ENCODE measurements at places on chromosomes 4 and X. TPM values are rescaled to one million over a fixed set of nuclear protein-coding genes. Genes with fewer than 3 reads are reported as not detected.

DNA sequence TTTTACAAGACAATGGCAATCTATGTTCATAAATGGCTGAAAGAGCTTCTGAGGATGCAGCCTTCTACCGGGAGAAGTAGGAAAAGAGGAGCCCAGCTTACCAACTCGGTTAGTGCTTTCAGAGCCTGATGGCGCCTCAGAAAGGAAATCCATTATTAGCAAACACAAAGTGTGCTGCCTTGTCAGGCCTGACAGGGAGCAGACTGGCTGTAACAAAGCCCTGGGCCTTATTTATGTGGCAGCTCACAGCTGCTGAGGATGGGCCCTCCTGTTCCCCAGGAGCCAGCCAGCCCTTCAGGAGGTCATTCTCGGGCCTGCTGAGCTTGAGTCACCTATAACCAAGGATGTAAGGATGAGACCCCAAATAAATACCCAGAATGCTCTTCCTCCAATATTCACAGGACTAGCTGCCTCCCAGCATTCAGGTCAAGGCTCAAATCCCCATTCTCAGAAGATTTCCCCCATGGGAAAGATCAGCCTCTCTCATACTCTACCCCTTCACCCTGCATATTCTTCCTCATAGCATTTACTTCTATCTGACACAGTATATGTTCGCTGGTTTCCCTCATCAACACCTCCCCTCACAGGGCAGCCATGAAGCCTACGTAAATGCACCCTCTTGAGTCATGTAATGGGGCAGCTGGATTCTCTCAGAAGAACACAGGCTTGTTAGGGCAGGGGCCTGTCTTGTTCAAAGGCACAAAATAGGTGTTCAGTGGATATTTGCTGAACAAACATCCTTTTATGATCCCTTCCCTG lies 227.0 kb upstream of the RASGEF1B start:
- H3K36me3 ChIP-seq: no peaks in the 10 kb centered on the region
- peaks cover 45% of the 10 kb centered on the region for H3K4me1 ChIP-seq
- H3K27me3 ChIP-seq: peaks cover 2% of the 10 kb centered on the region
- no peak overlapping the region for H3K4me3 ChIP-seq

- no peaks in the 10 kb centered on the region for H3K4me1 ChIP-seq
- DNase-seq: no peak
- no peak overlapping the region for H3K27ac ChIP-seq
- H3K36me3 ChIP-seq: no peaks in the 10 kb centered on the region
- H3K4me3 ChIP-seq: no peak overlapping the region
- H3K27me3 ChIP-seq: no peaks in the 10 kb centered on the region
Observed at GRCh38 chrX:136376713-136377112, 76.0 kb downstream of the ADGRG4 start.

GRCh38 chr4:21992330-21992729 lies 43.8 kb upstream of the KCNIP4 start:
- no peak for DNase-seq
- no peaks in the 10 kb centered on the region for H3K4me1 ChIP-seq
- no peaks in the 10 kb centered on the region for H3K27me3 ChIP-seq
- no peak overlapping the region for H3K27ac ChIP-seq
- H3K36me3 ChIP-seq: peaks cover 10% of the 10 kb centered on the region
- no peak overlapping the region for H3K4me3 ChIP-seq

DNA sequence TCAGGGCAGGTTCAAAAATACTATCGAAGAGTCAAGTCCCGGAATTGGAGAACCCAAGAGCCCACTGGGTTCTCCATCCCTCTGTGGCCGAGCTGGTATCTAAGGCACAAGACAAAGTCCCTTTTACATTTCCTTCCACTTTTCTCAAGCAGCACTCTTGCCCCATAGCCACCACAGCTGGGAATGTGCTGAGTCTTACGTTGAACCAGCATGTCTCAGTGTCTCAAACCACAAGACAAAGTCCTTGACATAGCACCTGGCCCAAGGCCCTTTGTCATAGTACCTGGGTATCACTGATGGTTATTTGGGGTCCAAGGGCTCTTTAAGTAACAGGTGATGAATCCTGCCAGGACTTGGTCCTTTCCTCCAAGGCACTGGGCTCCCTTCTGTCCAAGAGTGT lies 210.2 kb upstream of the IRS4 start:
- H3K27ac ChIP-seq: no peak overlapping the region
- H3K4me3 ChIP-seq: no peak overlapping the region
- H3K4me1 ChIP-seq: peaks cover 2% of the 10 kb centered on the region
- DNase-seq: no peak

DNA sequence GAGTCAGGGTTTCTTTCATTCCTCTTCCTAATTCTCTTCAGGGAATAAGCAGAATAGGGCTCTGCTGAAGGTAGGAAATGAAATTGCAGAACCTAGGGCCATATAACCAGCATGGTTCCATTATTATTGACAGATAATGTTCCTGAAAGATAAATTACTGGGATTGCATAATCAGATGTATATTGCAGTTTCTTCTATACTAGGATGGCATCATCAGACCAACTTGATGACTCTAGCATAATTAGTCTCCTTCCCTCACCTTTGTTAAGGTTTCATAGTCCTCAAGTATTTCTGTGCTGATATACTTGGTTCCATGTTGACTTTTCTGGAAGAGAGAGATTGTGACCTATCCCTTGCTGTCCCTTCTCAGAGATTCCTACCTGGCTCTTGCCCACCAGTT lies 492.3 kb upstream of the LCORL start:
- no peak for DNase-seq
- H3K27ac ChIP-seq: no peak overlapping the region
- H3K4me3 ChIP-seq: no peak overlapping the region
- no peaks in the 10 kb centered on the region for H3K36me3 ChIP-seq

GRCh38 chr4:40395908-40396793 lies 61.0 kb downstream of the CHRNA9 start:
- no peak overlapping the region for H3K27ac ChIP-seq
- peaks cover 2% of the 10 kb centered on the region for H3K27me3 ChIP-seq
- H3K4me3 ChIP-seq: no peak overlapping the region
- H3K36me3 ChIP-seq: no peaks in the 10 kb centered on the region
- no peak for DNase-seq

- no peaks in the 10 kb centered on the region for H3K27me3 ChIP-seq
- no peak for DNase-seq
- no peak overlapping the region for H3K27ac ChIP-seq
- H3K4me3 ChIP-seq: no peak overlapping the region
Observed at GRCh38 chr4:10334506-10335028, 122.7 kb downstream of the ZNF518B start.

- H3K27me3 ChIP-seq: peaks cover 3% of the 10 kb centered on the region
- peak overlapping the region; percentile 61 for H3K4me3 ChIP-seq
- H3K36me3 ChIP-seq: no peaks in the 10 kb centered on the region
- DNase-seq: no peak
Observed at GRCh38 chr4:174265916-174266315, 17.6 kb downstream of the FBXO8 start.

- no peak for DNase-seq
- no peaks in the 10 kb centered on the region for H3K27me3 ChIP-seq
- H3K36me3 ChIP-seq: no peaks in the 10 kb centered on the region
- no peak overlapping the region for H3K27ac ChIP-seq
- no peaks in the 10 kb centered on the region for H3K4me1 ChIP-seq
Observed at GRCh38 chr4:40681600-40681999, 51.9 kb upstream of the RBM47 start.

DNA sequence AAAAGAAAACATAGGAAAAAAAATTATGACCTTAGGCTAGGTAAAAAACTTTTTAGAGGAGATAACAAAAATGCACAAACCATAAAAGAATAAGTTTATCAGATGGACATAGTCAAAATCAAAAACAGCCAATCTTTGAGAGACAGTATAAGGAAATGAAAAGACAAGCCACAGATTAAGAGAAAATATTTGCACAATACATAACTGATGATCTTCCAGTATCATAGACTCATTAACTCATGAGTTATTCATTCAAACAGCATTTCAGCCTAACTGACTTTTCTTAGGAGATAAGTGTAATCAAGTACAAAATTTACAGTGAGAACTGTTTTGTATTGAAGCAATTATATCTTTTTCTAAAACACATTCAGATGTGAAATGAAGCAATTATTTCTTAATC lies 183.8 kb downstream of the FBXO8 start:
- H3K4me1 ChIP-seq: no peaks in the 10 kb centered on the region
- H3K4me3 ChIP-seq: no peak overlapping the region
- no peak overlapping the region for H3K27ac ChIP-seq
- no peaks in the 10 kb centered on the region for H3K36me3 ChIP-seq
- DNase-seq: no peak

- no peak for DNase-seq
- peaks cover 5% of the 10 kb centered on the region for H3K4me1 ChIP-seq
- H3K27ac ChIP-seq: no peak overlapping the region
- H3K27me3 ChIP-seq: no peaks in the 10 kb centered on the region
Observed at GRCh38 chr4:126081336-126081735, 766.6 kb downstream of the FAT4 start.

DNA sequence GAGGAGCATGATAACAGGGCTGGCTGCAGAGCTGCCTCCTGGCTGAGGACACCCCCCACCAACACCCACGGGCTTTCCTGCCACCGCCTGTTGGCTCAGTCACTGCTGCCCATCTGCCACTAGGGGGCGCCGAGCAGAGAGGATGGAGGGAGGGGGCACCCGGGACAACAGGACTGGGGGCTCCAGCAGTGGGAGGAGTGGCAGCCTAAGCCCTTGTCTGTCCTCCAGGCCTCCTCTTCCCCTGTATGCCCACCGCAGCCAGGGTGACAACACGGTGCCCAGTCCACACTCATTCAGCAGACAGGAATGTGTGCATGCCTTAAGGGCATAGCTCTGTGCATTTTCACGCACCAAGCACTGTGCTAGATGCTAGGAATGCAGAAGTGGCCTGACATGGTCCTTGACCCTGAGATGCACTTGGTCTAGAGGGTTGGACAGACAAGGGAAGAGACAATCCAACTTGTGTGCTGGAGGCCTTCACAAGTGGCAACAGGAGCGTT lies 149.9 kb downstream of the AMMECR1 start:
- no peak overlapping the region for H3K4me3 ChIP-seq
- H3K4me1 ChIP-seq: no peaks in the 10 kb centered on the region
- no peaks in the 10 kb centered on the region for H3K27me3 ChIP-seq
- H3K27ac ChIP-seq: no peak overlapping the region
- DNase-seq: peak; percentile 49

DNA sequence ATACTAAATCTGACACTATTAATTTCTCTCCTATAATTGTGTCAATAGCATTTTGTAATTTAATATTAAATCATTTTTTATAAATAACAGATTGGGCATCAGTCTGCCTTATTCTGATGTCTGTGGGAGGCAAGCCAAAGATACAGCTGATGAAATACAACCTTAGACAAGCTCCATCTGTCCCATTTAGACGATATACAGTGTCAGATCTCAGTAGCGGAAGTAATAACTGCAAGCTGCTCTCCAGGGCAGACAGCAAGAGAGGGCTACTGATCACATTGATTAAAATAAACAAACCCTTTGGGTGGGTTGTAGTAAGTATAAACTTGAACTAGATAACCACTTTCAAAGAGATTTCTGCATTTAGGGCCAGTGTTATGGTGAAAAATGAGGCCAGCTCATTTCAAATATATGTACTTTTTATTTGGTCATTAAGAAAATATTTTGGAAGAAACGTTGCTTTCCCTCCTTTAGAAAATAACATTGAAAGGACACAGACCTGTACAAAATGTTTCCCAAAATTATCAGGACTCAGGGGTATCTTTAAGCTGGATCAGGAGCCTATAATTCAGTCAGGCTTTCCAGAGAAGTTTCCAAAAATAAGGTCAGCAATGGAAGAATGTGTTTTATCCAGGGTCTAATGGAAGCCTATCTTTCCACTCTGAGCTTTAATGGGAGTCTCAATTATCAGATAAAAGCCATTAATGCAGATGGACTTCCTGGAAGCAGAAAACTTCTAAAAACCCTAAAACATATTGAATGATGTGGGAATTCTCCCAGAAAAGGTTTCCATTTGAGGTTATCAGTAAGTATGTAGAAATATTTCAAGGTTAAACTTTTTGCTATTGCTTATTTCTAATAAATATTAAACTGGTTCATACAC lies 1028.8 kb upstream of the IGFBP7 start:
- peak overlapping the region; percentile 57 for H3K27ac ChIP-seq
- peak overlapping the region; percentile 39 for H3K4me3 ChIP-seq

DNA sequence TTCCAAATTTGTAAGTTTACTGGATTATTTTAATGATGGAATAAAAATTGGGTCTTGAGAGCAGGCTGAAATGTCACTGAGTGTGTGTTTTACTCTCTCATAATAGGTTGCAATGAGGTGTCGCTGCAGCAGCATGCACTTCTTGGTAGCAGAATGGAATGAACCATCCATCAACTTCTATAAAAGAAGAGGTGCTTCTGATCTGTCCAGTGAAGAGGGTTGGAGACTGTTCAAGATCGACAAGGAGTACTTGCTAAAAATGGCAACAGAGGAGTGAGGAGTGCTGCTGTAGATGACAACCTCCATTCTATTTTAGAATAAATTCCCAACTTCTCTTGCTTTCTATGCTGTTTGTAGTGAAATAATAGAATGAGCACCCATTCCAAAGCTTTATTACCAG lies 2.6 kb downstream of the SAT1 start:
- no peaks in the 10 kb centered on the region for H3K27me3 ChIP-seq
- no peak for DNase-seq
- peaks cover 4% of the 10 kb centered on the region for H3K4me1 ChIP-seq
- no peaks in the 10 kb centered on the region for H3K36me3 ChIP-seq

- no peak overlapping the region for H3K27ac ChIP-seq
- H3K36me3 ChIP-seq: no peaks in the 10 kb centered on the region
- H3K4me3 ChIP-seq: no peak overlapping the region
- peak; percentile 70 for DNase-seq
Observed at GRCh38 chr4:139099366-139099982, 77.5 kb downstream of the ELF2 start.

- peaks cover 9% of the 10 kb centered on the region for H3K4me1 ChIP-seq
- H3K4me3 ChIP-seq: no peak overlapping the region
Observed at GRCh38 chr4:7190691-7191545, 1.4 kb upstream of the SORCS2 start.

DNA sequence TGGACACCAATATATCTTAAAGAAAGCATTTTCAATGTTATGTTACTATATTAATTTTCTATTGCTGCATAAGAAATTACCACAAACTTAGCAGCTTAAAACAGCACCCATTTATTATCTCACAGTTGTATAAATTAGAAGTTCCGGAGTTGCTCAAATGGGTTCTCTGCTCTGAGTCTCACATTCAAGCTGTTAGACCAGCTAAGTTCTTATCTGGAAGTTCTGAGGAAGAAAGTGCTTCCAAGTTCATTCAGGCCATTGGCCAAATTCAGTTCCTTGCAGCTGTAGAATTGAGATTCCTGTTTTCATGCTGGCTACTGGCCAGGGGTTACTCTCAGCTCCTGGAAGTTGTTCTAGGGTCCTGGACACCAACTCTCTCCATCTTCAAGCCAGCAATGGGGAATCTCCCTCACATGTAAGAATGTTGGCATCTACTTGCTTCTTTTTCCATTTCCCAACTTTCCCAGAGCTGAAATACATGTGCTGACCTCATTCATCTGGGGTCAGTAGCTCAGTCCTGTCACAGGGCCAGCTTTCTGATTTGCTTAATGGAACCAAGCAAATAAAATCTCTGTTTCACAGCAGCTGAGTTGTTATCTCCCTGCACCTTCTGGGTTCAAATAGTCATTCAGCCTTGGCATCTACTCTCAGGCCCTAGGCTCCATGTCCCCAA lies 99.6 kb upstream of the INTU start:
- H3K4me3 ChIP-seq: no peak overlapping the region
- H3K4me1 ChIP-seq: no peaks in the 10 kb centered on the region
- DNase-seq: no peak
- no peak overlapping the region for H3K27ac ChIP-seq
- H3K27me3 ChIP-seq: no peaks in the 10 kb centered on the region
- no peaks in the 10 kb centered on the region for H3K36me3 ChIP-seq

The FGF13 gene
- 34.2 TPM for total RNA-seq

The GPRIN3 gene
- total RNA-seq: 94.3 TPM

The TDO2 gene
- total RNA-seq: 0.32 TPM

The SLC6A14 gene
- not detected for total RNA-seq

The P2RY8 gene
- total RNA-seq: 2.3 TPM

The MFAP3L gene
- 8.4 TPM for total RNA-seq

The UGT2A1 gene
- not detected for total RNA-seq

The LUZP4 gene
- total RNA-seq: not detected

Data from glutamatergic neuron (in vitro differentiated cells).